ENCODE measurements at places on chromosomes 11 and 22. TPM values are rescaled to one million over a fixed set of nuclear protein-coding genes. Genes with fewer than 3 reads are reported as not detected.

DNA sequence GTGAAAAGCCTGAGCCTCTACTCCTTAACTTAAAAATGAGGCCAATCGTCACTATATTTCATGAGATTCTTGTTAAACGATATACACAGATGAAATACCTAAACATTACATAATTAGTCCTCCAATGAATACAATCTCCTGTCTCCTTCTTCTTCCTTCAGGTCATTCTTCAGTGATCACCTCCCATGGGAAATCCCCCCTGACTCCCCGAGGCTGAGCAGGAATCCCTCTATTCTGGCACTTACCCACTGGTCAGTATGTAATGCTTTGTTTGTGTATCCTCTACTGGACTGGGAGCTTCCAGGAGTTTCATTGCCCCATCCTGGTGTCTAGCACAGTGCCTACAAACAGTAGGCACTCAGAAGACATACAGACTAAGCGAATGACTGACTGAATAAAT lies 52.3 kb downstream of the RAB38 start:
- no peak for DNase-seq

The OR52E8 gene
- total RNA-seq: not detected

- no peak for DNase-seq
These were observed 26.1 kb upstream of the MS4A6A start for GRCh38 chr11:60208951-60209350.

The ART1 gene
- total RNA-seq: 0.29 TPM

GRCh38 chr11:42812361-42812760 lies 499.4 kb upstream of the API5 start:
- no peak for DNase-seq

GRCh38 chr11:36109850-36110606 lies 166.2 kb downstream of the LDLRAD3 start:
- DNase-seq: no peak

- DNase-seq: no peak
These were observed 36.9 kb upstream of the OR56A1 start for GRCh38 chr11:6067502-6067901.

The MGAT3 gene
- 34.8 TPM for total RNA-seq

The ROBO4 gene
- 75.0 TPM for total RNA-seq

The TESMIN gene
- 0.81 TPM for total RNA-seq

DNA sequence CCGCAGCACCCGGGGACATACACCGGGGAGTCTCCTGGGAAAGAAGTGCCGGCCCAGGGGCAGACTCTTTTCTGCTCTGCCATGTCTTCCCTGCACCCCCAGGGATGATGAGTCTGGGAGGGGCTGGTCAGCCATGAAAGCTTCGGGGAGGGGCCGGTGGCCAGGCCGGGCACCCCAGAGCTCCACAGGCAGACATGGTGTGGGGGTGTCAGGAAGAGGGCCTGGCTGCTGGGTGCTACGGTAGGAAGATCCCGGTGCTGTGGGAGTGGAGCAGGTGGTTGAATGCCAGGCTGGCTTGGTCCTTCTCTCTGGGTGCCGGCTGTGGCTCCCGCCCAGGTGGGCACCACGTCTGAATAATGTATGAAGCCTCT lies 17.4 kb downstream of the LSP1 start:
- peak; percentile 59 for DNase-seq

DNA sequence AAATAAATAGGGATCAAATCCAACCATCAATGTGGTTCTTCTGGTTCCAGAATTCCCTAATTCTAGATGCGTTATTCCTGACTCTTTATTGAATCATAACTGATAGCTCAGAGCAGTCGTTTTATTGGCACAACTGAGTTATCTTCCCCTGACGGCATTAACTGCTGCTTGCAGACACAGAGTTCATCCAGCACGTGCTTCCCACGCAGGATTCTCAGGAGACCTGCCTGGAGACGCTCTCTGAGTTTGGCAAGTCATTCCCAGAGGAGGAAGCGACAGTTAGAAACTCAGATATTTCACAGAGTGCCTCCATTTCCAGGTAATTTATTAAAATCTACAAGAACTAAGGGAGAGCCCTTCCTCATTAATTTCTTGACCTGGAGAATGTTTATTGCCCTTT lies 35.4 kb upstream of the PHF21B start:
- DNase-seq: no peak

DNA sequence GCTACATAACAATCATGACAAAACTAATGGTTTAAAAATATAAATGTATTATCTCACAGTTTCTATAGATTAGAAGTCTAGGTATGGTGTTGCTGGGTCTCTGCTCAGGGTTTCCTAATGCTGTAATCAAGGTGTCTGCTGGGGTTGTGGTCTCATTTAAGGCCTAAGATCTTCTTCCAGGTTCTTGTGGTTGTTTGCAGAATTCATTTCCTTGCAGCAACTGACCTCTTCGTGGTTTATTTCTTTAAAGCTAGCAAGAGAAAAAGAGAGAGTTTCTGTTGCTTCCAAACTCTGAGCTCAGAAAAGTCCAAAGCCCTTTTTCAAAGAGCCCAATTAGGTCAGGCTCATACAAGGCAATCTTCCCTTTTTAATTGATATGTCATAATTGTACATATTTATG lies 452.7 kb upstream of the CCDC179 start:
- no peak for DNase-seq

The PKDREJ gene
- not detected for total RNA-seq

GRCh38 chr11:101862391-101863233 lies 52.2 kb upstream of the CEP126 start:
- no peak for DNase-seq

DNA sequence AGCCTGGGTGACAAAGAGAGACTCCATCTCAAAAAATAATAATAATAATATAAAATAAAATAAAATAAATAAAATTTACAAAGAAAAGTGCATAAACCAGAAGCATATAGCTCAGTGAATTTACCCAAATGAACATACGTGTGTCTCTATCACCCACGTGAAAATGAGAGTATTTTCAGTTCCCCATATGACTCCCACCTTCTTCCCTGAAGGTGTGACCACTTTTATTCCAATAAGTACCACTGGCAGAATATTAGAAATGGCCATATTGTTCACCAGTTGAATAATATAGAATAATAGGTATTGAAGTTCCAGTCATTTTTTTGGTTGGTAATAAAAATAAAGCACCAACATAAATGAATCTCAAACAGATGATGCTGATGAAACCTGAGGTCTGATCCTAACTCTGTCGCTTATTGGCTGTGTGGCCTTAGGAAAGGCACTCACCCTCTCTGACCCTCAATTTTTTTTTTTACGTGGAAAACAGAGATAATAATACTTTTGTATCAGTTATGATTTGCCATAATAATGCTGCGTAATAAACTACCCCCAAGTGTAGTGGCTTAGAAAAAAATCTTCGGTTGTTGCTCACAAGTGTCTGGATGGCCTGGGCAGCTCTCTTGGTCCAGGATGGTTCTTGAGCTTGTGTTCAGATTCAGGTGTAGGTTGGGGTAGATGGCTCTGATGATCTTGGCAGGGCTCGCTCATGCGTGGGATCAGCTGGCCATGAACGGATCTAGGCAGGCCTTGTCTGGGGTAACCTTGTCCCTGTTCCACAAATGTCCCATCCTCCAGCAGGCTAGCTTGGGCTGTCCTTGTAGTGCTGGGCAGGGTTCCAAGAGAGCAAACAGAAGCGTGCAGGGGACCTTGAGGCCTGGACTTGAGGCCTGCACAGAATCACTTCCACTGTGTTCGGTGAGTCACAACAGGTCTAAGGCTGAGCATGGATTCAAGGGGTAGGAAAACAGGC lies 88.1 kb downstream of the MYO18B start:
- DNase-seq: no peak

DNA sequence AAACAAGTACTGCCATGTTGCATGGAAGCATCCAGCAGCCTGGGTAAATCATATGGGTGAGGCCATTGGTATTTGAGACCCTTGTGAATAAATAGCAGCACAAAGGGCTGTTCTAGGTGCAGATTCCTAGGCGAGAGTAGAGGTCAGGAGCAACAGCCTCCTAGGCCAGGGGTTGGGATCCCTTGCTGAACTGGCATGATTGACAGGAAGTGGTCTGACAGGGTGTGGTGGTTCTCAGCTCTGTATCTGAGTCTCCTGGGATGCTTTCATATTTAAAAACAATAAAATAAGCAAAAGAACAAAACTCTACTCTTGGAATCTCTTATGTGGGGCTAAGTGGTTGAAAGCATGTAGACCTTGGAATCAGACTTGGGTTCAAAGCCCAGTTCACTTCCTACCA lies 35.8 kb downstream of the INSC start:
- DNase-seq: no peak

- DNase-seq: peak; percentile 47
These were observed 11.3 kb downstream of the P2RY2 start for GRCh38 chr11:73229321-73229895.

- peak; percentile 57 for DNase-seq
These were observed 16.4 kb downstream of the TOM1 start for GRCh38 chr22:35315855-35316745.

DNA sequence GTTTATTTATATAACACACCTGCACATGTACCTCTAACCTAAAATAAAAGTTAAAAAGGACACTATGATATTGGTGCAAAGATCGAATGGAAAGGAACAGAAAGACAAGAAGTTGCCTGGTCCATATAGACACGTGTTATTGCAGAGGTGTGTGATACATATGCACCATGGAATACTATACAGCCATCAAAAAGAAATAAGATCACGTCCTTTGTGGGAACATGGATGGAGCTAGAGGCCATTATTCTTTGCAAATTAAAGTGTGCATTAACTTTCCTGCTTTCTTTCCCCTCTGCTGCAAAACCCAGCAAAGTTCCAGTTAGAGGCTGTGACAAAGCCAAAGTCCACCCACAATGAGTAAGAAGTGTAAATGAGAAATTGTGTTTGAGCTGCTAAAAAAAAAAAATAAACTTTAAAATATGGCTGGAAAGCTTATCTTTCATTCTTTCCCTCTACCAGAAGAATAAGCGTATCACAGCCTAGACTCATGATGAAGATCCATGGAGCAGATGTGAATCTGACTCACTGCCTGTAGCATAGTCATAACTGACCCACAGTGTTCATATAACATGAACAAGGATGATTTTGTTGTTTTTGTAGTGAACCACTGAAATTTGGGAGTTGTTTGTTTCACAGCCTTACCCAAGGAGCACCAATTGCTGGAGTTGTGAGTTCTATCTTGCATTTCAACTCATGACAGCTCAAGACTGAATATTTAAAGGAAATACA lies 9.6 kb downstream of the OR52K1 start:
- no peak for DNase-seq

The OR4D5 gene
- not detected for total RNA-seq

The TPST2 gene
- 83.1 TPM for total RNA-seq

DNA sequence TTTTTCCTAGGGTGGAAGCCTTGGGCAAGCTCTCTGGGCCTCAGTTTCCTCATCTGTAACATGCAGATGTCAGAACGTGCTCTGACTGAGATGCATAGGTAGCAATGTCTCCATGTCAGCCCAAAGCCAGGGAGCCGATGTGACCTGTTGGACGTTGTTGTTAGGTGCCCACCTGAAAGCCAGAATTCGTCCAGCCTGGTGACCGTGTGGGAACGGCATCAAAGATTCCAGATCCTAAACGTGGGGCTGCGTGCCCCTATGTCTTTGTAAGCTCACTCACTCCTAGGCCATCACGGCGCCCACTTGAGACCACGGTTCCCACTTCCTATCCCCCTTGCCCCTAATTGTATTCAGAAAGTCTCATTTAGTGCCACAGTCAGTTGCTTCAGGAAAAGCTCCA lies 48.2 kb downstream of the FBLN1 start:
- no peak for DNase-seq

DNA sequence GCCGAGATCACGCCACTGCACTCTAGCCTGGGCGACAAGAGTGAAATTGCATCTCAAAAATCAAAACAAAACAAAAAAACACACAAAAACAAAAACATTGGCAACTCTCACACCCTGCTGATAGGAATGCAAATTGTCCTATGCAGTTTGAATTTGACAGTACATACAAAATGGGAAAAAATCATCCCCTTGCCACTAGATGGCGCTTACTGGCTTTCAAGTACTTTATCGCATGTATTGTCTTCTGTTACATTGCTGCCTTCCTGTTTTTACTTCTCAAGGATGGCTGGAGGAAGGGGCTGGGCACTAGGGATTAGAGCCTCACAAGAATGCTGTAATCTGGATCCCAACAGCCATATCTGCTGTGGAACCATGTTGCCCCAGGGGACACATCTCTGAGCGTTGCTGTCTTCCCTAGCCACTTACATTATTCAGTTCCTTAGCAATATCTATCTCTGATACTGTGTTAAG lies 59.4 kb upstream of the A4GALT start:
- no peak for DNase-seq

- DNase-seq: no peak
These were observed 94.3 kb upstream of the ARHGAP42 start for GRCh38 chr11:100592619-100593260.

The MAML2 gene
- total RNA-seq: 27.5 TPM

The PRCP gene
- total RNA-seq: 91.3 TPM

DNA sequence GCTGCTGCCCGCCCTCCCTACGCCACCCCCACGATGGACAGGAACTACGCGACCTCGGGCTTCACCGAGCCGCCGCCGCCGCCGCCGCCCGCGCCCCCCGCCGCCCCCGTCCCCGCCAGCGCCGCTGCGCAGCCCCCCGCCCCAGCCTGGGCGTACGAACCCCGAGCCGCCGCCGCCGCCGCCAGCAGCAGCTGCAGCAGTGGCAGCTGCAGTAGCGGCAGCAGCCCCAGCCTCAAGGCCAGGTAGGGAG lies 407 bp downstream of the QSER1 start:
- no peak for DNase-seq

DNA sequence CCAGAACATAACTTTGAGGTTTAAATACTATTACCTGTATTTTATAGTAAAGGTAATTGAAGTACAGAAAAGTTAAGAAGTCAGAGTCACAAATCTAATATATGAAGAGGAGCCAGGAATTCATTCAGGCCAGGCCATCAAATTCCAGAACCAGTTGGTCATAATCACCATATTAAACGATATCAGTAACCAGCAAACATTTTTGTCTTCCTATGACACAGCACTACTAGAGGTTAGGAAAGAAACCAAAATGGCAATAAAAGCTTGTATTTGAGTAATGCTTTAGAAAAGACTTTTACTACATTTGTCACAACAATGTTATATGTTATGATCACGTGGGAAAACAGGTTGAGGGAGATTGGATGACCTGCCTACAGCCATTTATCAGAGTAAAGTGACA lies 62.2 kb downstream of the DKK3 start:
- DNase-seq: no peak

DNA sequence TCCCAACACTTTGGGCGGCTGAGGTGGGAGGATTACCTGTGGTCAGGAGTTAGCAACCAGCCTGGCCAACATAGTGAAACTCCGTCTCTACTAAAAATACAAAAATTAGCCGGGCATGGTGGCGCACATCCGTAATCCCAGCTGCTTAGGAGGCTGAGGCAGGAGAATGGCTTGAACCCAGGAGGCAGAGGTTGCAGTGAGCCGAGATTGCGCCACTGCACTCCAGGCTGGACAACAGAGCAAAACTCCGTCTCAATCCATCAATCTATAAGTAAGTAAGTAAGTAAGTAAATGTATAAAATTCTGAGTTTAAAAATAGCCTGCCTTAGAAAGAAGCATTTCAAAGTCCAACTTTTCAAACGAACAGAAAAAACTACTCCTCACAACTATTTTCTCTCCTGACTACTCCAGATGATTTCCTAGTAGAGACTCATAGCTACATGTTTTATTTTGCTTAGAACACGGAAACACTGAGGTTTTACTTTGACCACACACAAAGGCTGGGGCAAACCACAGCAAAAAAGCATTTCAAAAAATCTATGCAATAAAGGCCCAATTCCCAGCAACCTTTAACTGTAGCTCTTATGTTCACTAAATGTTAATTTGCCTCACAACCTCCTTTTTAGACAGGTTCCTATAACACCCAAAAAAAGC lies 16.3 kb downstream of the SPTY2D1 start:
- DNase-seq: no peak

The ZP1 gene
- total RNA-seq: not detected

The NOL12 gene
- total RNA-seq: 21.6 TPM
